ENCODE measurements at places on chromosomes 2 and 18.

GRCh38 chr2:39524061-39524460 lies 87.0 kb upstream of the MAP4K3 start:
- no peak for DNase-seq

DNA sequence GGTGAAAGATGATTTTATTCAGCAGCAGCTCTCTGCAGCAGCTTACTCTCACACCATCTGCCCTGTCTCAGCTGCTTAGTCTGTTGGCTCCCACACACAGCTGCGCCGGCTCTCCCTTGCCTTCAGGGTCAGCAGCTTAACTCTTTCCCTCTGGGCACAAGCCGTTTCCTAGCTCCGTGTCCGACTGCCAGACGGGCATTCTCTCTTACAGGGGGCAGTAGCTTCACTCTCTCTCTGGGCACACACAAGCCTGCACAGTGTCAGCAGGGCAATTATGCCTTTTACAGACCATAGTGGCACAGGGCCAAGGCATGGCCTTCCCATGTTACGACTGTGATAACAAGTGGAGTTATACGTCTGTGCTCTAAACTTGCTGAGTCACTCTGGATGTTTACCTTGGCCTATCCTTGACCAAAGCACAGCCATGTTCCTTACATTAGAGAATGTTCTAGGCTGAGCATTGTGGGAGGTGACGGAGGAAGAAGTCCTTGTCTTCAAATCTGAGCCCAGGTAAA lies 31.7 kb downstream of the PCARE start:
- no peak for DNase-seq

- no peak for DNase-seq
These were observed 1.1 kb upstream of the HOXD9 start for GRCh38 chr2:176121190-176122051.

DNA sequence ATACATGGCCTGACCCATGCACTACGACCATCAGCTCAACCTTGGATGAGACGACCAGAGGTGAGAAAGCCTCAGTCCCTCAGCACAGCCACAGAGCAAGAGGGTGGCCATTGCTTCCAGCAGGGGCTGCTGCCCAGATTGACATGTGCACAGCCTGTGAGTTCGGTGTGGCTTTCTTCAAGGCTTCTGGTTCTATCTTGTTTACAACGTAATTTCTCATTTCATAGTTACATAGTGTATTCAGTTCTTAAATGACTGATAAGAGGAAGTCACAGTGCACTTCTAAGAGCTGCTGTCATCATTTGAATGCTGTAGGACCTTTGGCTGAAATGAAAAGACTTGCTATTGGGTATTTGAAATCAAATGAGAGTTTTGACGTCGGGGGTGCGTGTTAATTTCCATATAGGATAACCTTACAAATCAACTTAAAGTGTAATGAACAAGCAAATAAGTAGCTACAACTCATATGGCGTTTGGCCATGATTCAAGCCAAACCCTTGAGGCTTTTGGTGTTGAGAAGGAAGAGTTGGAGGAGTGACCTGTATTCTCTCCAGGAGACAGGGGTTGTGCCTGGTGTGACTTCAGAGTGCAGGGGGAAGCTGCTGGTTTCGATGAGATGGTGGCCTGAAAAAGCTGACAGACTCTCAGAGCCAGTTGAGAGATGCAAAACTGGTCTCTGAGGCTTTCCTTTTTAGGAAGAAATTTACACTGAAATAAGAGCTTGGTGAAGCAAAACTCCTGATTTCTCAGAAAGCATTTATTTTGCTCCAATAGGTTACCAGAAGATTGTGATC lies 51.0 kb downstream of the TSHZ1 start:
- DNase-seq = no peak

- DNase-seq = no peak
These were observed 43.5 kb upstream of the ACVR1C start for GRCh38 chr2:157672129-157672528.

GRCh38 chr2:28348921-28349320 lies 43.7 kb upstream of the FOSL2 start:
- DNase-seq = no peak

- DNase-seq = no peak
These were observed 96.8 kb downstream of the GLI2 start for GRCh38 chr2:120832296-120833070.
